ENCODE measurements at places on chromosomes 5 and 9.

DNA sequence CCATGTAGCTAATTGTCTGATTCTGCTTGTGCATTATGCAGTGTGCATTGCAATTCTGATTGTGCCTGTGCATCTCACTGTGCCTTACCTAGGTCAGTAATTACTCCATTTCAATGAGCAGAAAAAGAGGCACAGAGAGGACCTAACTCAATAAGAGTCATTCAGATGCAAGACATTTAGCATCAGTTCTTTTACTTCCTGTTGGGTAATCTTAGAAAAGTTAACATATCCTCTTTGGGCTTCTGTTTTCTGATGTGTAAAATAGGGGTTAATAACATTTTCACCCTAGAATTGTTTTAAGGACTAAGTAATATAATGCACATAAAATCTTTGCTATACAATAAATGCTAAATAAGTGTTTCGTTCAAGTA, 7.0 kb upstream of the DCTN4 start:
- DNase-seq: no peak

DNA sequence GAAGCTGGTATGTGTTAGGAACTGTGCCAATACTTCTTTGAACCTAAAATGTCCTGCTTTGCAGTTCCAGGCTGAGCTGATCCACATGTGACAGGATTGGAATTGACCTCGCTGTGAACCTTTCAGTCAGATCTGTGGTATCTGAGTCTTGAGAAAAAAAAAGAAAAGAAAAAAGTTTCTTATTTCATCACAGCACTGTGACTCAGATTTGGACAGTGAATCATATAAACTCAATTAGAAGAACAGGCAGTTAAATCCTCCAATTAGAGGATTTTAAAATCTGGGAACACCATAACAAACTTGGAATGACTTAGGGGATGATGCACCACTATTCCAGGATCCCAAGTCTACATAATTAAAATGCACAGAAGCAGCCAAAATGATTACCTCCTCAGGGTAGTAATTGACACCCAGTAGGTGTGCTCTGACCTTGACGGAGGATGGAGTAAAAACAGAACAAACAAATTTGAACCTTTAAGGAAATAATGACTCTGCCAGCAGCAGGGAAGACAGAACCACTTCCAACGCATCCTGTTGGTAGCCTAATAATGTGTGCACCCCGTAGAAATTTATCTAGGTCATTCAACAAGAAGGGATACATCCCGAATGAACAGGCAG, 57.8 kb upstream of the RAI14 start:
- no peak for DNase-seq

GRCh38 chr5:75711151-75711550, 6.1 kb downstream of the POC5 start:
- DNase-seq: no peak

DNA sequence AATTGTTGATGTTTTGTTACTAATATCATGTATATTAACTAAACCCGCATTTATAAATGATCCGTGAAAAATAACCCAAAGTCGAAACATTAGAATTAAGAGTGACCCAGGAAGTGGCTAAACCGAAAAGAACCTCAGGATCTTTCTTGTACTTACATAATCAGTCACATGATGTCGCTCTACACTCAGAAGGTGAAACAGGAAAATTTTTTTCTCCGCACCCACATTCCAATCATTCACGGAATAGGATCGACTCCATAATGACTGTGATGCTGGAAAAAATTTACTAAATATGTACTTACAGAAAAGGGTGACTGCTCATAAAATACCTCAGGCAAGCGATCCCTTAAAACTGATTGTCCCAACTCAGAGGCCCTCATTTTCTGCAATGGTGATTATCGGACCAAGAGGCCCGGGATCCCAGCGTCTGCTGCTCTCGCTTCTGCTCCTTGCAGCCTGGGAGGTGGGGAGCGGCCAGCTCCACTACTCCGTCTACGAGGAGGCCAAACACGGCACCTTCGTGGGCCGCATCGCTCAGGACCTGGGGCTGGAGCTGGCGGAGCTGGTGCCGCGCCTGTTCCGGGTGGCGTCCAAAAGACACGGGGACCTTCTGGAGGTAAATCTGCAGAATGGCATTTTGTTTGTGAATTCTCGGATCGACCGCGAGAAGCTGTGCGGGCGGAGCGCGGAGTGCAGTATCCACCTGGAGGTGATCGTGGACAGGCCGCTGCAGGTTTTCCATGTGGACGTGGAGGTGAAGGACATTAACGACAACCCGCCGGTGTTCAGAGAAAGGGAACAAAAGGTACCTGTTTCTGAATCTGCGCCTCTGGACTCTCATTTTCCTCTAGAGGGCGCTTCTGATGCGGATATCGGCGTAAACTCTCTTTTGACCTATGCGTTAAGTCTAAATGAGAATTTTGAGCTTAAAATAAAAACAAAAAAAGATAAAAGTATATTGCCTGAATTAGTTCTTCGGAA, at the start of gene PCDHA12:
PCDHA12 (plus strand) TSS at position 224 of the 981 bp plus-strand sequence; CDS start at position 389, 165 bp downstream.
- DNase-seq: no peak

DNA sequence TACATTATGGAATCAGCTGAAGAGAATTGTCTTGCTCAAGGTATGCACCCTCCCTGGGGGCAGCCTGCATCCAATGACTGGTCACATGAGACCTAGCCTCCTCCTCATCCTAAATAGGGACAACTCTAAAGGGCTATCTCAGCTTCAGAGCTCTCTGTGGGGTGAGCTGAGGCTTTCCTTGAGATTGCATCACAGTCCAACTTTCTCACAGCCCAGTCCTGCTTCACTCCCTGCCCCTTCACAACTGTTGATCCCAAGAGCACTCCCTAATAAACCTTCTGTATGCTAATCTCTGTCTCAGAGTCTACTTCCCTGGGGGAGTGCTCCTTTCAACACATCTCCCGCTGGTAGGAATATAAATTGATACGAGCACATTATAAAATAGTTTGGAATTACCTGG, 44.1 kb upstream of the ERBIN start:
- no peak for DNase-seq
